ENCODE measurements at places on chromosomes 1 and 21.
A peak's percentile ranks its signal among the peaks of the same experiment; 100 is the strongest.

- no peak for DNase-seq
These were observed 13.7 kb downstream of the SELL start for GRCh38 chr1:169697755-169698154.

- no peak for DNase-seq
These were observed 71.4 kb downstream of the KCNN3 start for GRCh38 chr1:154798645-154799044.

DNA sequence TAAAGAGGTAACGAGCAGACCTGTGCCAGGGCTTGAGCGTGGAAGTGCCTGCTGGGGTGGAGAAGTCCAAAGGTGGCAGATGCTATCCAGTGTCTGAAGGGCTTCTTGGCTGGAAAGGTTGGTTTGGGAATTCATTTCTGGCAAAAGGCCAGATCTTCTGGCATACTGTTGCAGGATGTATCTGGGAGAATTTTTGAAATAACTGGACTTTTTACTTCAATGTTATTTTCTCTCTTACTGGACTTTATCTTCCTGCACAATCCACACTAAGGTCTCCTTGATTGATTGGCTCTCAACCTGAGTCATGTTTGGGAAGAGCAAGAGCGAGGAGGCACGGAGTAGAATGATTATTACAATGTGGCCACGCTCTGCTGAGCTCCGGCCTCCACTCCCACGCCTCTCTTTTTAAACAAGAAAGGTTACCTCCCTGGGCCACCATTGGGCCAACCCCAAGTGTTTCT, 278.4 kb downstream of the TM2D1 start:
- no peak for DNase-seq

GRCh38 chr1:201113451-201114244, 1.4 kb upstream of the CACNA1S start:
- no peak for DNase-seq

DNA sequence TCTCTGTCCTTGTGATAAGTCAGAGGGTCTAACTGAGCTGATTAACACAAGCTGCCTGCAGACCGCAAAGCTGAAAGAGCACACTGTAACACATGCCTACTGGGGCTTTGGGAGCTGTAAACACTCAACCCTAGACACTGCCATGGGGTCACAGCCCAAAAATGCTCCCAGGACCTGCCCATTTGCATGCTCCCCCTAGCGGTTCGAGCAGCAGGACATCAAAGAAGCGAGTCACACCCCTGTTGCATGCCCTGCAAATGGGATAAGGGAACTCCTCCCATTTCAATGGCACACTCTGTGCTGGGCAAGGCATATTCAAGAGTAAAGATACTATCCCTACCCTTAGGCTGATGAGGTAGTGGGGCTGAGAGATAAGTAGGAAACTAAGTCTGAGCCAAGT, 22.8 kb downstream of the LCE3E start:
- DNase-seq: peak; percentile 44

DNA sequence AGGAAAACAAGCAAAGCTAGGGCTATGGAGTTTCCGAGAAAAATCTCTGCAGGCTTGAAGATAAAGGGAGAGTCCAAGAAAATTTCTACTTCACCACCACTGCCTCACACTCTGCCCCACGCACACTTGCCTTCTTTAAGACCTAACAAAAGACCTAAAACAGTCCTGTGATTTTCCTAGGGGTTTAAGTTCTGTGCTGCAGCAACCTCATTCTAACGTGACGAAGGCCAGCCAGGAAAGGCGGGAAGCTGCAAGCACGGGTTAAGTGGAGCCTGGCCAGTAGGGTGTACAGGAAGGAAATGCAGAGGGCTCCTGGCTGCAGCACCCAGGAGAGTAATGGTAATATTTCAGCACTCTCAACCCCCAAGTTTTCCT, 1.5 kb downstream of the SPATA6 start:
- no peak for DNase-seq

GRCh38 chr1:16605532-16606505, 7.5 kb downstream of the NBPF1 start:
- DNase-seq: no peak

- DNase-seq: no peak
These were observed 1.8 kb upstream of the FOXO6 start for GRCh38 chr1:41359211-41360073.

- no peak for DNase-seq
These were observed 180.4 kb upstream of the FOXD3 start for GRCh38 chr1:63142001-63142400.

DNA sequence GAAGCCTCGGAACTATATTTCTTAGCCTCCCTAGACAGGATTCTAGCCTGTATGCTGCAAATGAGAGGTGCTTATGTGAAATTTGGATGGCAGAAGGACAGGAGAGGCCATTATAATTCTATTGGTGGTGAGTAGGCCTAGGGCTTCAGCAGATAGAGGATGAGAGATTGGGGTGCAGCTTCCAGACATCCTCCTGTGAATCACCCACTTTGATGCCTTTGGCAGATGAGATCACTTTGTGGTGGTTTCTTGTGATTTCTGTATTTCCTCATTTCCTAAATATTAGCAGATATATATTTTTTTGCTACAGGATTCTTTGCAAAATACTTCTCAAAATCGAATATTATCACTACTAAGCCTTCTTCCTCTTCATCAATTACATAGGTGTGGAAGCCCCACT, 37.3 kb downstream of the MFSD2A start:
- no peak for DNase-seq

GRCh38 chr21:44327603-44327974, 11.6 kb downstream of the CFAP410 start:
- no peak for DNase-seq

- DNase-seq: no peak
These were observed 126.6 kb upstream of the CAMK1G start for GRCh38 chr1:209456878-209457277.

- no peak for DNase-seq
These were observed 4.1 kb downstream of the SCCPDH start for GRCh38 chr1:246728311-246728710.

DNA sequence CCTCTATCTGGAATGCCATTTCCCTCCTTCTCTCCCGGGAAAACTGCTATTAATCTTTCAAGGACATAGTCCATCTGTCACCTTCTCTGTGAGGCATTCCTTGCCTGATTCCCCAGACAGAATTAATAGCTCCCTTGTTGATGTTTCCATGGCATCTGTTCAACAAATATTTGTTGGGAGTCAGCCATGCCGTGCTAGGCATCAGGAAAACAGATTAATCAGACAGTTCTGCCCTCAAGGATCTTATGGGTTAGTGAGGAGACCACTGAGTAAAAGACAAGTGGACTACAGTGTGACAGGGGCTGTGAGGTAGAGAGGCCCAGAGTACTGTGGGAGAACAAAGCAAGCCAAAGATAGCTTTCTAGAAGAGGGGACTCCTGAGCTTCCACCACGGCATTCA, 11.4 kb upstream of the MAGOH start:
- DNase-seq: no peak

GRCh38 chr21:15437883-15438282, 291.9 kb upstream of the USP25 start:
- DNase-seq: no peak

DNA sequence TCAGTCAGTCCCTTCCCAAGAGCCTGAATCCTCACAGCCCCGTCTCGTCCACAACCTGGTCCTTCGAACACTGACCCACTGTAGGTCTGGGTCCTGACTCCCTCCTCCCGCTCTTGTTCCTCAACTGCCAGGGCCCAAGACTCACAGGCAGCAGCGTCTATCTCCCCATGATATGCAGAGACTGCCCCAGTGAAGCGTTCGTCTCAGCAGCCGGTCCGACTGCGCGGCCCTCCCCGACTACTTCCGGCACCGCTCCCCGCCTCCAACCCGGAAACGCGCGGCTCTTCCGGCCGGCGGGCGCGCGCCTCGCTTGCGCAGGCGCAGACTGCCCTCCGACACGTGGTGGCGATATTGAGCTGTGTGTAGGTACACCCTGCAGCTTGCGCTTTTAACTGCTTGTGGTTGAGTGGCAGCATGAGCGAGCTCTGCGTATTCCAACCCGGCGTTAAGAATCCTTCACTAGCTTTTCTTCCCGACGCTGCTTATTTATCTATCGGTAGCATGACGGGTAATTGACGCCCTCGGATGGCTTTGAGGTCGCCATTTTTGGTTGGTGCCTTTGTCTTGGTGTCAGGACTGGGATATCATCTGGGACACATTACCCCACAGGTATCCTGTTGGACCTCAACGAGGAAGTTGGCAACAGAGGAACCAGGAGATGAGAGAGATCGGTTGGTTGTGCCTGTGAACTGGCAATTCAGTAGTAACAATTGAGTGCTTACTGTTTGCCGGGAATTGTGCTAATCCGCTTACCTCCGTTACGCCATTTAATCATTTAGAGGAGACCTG, at the start of gene TAF12:
TSS of gene TAF12 (minus strand) at position 221 of the 789 bp plus-strand sequence. CDS start 20,986 bp downstream, outside the sequence.
- peak; percentile 95 for DNase-seq

DNA sequence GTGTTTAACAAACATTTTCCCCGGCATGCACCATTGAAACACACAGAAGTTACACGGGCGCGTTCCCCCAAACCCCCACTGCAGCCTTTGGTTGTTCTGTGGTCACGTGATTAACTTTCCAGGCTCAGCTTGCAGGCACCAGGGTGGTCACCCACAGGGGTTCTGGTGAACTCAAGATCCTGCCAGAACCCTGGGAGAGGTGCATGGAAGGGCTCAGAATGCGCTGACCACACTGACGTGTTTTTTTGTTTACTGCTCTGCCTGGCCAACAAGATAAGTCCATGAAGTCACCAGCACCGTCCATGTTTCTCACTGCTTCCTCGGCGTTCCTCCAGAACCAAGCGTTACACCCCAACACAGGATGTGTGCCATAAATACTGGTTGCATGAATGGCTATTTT, 229.5 kb upstream of the VAMP3 start:
- DNase-seq: no peak

- no peak for DNase-seq
These were observed 21.5 kb downstream of the FGGY start for GRCh38 chr1:59318271-59318860.

DNA sequence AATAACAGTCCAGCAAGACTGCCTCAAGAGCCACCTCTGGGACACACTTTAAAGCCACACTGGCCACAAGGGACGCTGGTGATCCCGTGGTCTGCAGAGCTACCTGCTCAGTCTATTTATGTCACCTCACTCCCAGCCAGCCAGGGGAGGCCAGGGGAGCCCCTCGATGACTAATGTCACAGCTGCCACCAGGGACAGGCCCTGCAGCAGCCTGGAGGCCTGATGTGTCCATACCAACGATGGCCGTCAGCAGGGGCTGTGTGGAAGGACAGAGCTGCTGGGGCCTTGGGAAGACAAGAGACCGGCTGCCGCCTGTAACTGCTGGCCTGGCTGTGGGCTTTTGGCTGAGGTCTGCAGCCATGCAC, 71.0 kb downstream of the SIK1 start:
- DNase-seq: no peak

DNA sequence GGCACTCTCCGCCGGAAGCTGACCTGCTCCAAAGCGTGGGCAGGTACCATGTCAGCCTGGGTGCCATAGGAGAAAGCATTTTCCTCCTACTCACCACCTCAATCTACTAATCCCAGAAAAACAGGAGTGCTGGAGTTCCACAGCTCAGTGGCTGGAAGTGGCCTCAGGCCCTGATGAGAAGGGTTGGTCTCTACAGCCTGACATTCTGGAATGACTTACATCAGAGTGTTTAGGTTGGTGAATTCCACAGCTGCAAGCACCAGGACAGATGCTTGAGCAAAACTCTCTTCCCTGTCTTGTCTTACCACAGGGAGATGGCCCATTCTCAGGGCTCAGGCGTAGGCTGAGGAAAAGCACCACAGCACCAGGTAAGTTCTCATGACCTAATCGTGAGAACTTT, 5.5 kb downstream of the SEC16B start:
- no peak for DNase-seq

DNA sequence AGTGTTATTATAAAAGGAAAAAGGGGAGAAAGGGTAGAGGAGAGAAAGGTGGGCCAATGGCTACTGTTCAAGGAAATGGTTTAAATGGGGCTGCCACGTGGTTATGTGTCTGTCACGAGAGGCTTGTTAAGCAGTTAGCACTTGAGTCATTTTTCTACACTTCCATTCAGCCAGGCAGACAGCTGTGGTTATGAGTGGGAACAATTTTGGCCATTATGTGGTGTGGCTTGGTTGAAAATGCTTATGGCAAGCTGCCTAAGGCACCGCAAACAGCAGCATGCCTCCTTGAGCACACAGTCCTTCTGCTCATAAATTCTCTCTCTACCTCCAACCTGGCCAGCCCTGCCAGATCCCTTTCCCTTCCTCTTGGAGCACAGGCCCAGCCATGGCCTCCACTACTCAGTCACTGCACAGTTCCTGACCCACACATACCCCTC, 3.2 kb upstream of the SRM start:
- DNase-seq: peak; percentile 18

DNA sequence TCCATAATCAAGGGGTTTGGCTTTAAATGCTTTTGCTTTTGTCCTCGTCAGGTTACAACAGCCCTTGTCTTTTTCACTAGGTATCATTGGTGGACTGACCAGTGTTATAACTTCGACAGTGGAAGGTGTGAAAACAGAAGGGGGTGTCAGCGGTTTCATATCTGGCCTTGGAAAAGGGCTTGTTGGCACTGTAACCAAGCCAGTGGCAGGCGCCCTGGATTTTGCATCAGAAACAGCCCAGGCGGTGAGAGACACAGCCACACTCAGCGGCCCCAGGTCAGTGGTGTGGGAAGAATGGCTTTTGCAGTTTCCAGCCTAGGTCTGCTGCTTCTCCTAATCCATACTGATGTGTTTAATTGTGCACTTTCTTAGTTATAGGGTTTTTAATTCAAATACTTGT, 157.9 kb downstream of the DHRS3 start:
- DNase-seq: no peak

GRCh38 chr21:44408226-44408625, 47.1 kb upstream of the LRRC3 start:
- DNase-seq: no peak

GRCh38 chr1:192589813-192590212, 14.2 kb downstream of the RGS1 start:
- DNase-seq: no peak

- no peak for DNase-seq
These were observed 241.6 kb upstream of the DUSP10 start for GRCh38 chr1:221983444-221983843.

DNA sequence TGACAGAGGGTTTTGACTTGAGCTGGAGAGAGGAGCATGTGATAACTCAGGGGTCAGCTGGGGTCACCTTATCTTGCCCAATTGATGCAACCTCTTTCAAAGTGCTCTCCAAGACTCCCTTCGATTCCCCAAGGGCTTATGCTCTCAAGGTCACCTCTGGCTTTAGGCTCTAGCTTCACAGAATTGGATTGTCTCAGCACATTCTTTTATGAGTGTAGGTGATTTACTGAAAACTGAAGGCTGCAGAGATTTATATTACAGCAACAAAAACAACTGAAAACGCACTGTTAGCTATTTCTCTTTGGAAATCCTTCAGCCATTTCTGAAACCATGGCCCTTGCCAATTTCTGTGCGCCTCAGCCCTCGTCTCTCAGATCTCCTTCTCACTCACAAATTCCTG, 34.5 kb upstream of the MAP1LC3C start:
- DNase-seq: no peak

Measured in Jurkat, Clone E6-1 (cell line).